ENCODE measurements at places on chromosomes 7 and 10. TPM values are rescaled to one million over a fixed set of nuclear protein-coding genes. Genes with fewer than 3 reads are reported as not detected.

DNA sequence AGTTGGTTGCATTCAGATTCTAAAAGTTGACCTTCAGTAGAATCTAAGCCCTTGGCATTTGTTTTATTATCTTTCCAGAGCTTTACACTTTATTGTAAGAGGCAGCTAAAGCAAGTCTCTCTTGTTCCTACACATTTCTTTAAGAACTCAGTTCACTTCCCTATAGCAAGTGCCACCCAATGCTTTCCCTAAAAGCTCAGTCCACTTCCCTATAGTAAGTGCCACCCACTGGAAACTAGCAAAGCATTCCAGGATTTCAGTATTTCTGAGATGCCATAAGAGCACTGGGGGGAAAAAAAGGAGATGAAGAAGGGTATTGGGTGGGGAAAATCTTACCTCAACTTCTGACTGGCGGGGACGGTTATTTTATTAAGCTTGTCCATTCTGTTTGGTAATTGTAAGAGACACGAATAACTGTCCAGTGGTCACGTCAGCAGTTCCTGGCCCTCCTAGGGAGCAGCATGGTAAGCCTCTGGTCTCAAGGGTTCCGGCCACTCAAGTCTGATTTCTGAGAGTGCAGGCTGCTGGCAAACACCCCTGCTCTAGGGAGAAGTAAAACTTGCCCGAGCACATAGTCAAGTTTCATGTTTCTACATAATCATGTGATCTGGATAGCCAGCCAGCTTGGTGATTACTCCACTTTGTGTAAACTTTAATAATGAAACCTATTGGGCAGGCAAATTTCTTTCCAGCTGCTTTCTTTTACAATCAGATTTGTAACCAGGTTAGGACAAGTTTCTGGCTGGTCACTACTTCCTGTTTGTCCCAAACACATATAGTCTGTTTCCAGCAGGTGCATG is at the start of gene BLNK:
BLNK (minus strand) TSS at position 554 of the 800 bp plus-strand sequence; CDS start at position 383, 171 bp downstream.
- peak; percentile 80 for DNase-seq

DNA sequence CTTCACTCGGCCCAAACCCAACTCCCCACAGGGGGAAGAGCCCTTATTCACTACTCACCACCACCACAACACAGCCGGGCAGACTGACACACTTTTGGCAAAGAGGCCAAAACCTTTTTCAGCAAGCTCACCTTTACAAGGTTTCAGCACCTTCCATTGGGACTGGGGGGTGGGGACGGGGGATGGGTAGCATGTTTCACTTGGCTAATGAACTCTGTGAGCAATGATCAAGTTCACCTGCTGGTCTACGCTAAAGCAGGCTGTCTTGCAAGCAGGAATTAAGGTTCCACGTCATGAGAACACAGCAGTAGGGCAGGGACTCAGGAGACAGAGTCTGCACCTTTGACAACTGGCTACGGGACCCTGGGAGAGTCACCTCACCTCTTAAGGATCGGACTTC is 7.0 kb downstream of the FAM53B start:
- no peak for DNase-seq

TMEM229A gene
- not detected for total RNA-seq

RALA gene
- 55.6 TPM for total RNA-seq

DENND11 gene
- total RNA-seq: 32.3 TPM
